ENCODE measurements at places on chromosomes 11 and 22.
A peak's percentile ranks its signal among the peaks of the same experiment; 100 is the strongest.

- peak; percentile 60 for DNase-seq
Measured at GRCh38 chr11:60951904-60952741, at the start of gene SLC15A3. SLC15A3 (minus strand) TSS chr11:60952176; CDS start chr11:60951551, 625 bp downstream.

- no peak for DNase-seq
Measured at GRCh38 chr22:42321908-42322561, 51.6 kb upstream of the TCF20 start.

- no peak for DNase-seq
Measured at GRCh38 chr11:19862091-19862490, 149.5 kb downstream of the NAV2 start.

- no peak for DNase-seq
Measured at GRCh38 chr11:22809893-22810292, 19.7 kb downstream of the SVIP start.

GRCh38 chr11:66172146-66172545 lies 96.3 kb upstream of the RAB1B start:
- peak; percentile 40 for DNase-seq

- no peak for DNase-seq
Measured at GRCh38 chr11:126121296-126121695, 58.6 kb upstream of the CDON start.

- DNase-seq: peak; percentile 15
Measured at GRCh38 chr11:130904380-130904779, 11.9 kb downstream of the SNX19 start.

DNA sequence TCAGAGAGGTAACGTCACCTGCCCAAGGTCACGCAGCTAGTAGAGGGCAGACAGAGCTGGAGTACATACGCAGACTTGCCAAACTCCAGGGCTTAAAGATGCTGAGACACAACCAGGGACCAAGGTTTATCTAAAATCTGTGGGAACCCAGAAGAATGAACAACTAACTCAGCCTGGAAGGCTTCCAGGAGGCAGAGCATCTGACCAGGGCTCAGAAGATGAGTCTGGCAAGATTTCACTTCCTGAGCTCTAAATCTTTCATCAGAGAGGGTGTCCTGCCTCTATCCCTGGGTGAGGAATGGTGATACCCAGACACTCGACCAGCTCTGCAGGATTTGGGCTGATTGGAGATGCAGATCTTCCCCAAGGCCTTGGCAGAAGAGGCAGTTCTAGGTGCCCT lies 9.1 kb downstream of the GAL3ST1 start:
- peak; percentile 8 for DNase-seq

DNA sequence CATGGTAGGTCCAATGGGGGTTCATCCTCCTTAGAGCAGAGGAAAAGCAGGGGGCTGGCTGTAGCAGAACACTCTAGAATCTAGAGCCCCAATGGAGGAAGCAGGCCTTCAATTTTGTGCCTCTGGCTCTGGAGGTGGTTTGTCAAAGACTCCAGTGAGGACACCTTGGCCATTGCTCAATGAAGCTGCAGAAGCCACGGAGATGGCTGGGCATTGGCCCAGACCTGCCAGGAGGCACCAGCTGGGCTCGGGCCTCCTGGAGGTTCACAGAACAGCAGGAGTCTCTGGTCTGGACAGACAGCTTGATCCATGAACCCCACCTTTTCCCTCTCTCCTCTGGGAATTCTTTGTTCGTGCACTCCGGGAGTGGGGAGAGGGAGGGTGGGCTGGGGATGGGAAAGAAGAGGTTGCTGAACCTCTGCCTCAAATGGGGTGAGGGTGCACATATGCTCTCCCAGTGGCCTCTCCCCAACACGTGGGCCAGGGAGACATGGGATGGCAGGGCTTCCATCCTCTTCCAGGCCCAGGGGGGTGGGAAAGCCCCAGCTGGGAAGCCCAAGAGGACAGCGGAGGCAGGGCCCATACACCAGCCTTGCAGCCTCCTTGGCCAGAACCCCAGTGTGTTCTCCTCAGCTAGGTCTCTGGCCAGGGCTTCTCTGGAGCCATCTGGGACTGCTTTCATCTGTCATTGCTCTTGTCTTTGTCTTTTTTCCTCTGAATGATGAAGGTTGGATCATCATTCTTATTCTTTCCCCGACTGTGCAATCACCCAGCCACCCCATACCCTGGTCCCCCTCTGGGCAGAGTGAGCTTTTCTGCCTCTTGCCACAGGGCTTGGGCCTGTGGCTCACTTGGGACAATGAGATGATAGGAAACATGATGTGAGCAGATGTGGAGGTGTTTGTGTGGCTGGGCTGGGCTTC lies 1019.4 kb downstream of the BRD1 start:
- no peak for DNase-seq

GRCh38 chr11:127656116-127656836 lies 655.7 kb upstream of the KIRREL3 start:
- peak; percentile 25 for DNase-seq

DNA sequence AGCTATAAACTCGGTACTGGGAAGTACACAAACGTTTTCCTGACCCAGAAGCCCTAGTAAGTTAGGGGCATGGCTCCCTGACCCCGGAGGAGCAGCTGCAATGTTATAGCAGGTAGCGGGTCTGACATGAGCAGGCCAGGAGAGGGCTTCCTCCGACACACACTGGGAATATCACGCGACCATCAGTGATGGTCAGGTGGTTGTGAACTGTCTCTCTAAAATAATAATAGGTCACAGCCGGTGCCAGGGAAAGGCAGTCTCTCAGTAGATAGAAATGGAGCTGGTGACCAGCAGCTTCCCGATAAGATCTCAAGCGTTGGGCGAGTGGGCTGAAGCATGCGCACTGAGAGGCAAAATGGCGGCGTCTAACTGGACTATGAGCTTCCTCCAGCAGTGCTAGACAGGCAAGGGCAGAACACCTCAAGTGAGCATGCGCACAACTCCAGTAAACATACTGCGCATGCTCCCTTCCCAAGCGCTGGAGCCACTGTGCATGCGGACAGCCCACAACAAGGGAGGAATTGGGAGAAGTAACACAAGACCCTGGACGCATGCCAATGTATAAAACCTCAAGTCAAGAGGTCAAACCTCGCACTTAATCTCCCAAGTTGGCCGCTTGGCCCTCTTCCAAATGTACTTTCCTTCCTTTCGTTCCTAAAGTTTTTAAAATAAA lies 22.3 kb upstream of the TESMIN start:
- DNase-seq: peak; percentile 26

DNA sequence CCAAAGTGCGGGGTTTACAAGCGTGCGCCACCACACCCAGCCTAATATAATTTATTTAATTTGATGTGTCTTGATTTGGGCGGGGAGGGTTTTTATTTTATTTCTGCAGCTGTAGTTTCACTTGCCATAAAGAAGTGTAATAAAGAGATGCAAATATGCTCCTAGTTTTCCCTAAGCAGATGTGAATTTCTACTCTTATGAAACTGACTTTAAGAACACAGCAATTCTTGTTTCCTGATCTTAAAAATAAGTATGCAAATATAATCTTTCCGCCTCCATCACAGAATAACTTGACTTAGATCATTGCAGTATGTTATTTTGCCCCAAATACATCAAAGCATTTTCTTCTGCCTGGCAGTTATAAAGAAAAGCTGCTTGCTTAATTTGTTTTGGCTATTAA lies 4.4 kb downstream of the SPCS2 start:
- no peak for DNase-seq

DNA sequence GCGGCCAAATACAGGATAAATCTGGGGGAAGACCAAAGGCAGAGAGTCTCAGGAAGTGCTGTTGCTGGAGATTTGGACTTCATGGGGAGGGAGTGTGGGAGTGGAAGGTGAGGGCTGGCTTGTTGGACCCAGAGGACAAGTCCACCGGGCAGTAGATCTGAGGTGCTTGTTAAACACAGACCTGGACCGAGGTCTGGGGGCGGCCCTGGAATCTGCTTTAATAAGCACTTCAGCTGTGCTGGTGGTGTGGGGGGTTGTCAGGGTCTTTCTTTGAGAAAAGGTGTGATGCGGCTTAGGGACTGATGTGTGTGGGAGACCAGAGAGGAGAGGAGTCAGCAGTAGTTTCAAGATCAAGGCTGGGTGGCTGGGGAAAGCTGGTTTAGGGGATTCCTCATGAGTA lies 4.4 kb downstream of the TRMU start:
- no peak for DNase-seq

GRCh38 chr22:38110008-38110862 lies at the start of gene BAIAP2L2:
BAIAP2L2 (minus strand) TSS chr22:38110684; CDS start chr22:38110525, 159 bp downstream.
- no peak for DNase-seq

- peak; percentile 74 for DNase-seq
Measured at GRCh38 chr11:32081129-32081641, 9.7 kb upstream of the RCN1 start.

DNA sequence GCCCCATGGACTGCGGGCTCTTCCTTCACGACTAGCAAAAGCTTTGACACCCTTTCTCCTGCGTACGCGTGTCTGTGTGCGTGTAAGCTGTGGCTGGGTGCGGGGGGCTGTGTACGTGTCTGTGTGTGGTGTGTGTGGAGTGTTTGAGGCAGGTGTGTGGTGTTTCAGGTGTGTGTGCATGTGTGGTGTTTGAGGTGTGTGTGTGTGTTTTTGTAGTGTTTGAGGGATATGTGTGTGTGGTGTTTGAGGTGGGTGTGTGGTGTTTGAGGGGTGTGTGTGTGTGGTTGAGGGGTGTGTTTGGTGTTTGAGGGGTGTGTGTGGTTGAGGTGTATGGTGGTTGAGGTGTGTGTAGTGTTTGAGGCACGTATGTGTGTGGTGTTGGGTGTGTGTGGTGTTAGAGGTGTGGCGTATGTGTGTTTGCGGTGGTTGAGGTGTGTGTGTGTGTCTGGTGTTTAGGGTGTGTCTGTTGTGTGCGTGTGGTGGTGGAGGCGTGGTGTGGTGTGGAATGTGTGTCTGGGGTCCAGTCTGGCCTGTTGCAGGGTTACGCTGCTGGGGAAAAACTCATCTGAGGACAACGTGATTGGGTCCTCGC lies 687 bp upstream of the ARSA start:
- no peak for DNase-seq

DNA sequence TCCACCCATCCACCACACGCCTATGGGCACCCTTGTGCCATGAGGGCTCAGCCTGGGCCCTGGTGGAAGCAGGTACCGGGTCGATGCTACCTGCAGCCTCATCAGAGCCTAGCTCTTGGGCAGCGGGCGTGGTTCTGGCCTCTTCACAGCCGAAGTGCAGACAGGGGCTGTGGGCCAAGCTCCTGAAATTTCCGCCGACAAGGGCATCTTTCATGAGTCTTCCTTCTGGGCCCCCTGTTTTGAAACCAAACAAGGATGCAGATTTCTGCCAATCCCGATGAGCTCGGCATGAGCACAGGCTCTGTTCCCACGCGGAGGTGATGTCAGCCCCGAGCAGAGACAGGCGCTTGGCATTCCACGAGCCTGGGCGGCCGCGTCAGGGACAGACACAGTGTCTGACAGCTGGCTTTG lies 22.6 kb upstream of the MGAT3 start:
- no peak for DNase-seq

- no peak for DNase-seq
Measured at GRCh38 chr11:1779806-1780699, 16.3 kb upstream of the CTSD start.

GRCh38 chr11:100929377-100929776 lies 200.2 kb downstream of the PGR start:
- DNase-seq: peak; percentile 68

DNA sequence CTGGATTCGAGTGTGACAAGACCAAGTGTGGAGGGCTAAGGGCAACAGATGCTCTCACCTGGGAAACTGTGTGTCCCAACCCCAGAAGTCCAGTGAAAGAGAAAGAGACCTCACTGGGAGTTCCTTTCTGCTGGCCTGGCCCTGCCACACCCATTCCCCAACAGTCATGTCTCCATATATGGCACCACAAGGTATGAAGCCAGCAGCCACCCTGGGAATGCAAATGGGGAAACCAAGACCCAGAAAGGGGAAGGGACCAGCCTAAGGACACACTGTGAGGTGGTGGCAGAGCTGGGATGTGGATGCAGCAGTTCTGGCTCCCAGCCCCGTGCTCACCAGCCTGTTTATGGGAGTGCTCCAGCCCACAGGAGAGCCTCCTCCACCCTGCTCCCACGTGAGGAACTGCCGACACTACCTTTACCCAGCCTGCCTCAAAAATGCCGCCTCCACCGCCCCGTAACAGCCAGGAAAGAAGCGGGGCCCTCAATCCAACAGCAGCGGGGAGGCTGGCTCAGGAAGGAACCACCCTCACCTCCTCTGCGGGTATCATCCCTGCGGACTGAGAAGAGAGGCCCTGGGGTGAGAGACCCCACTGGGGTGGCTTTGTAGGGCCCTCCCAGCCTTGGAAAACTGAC lies 12.6 kb downstream of the LMO1 start:
- no peak for DNase-seq

GRCh38 chr11:83151274-83151977 lies 5.5 kb upstream of the PCF11 start:
- no peak for DNase-seq

DNA sequence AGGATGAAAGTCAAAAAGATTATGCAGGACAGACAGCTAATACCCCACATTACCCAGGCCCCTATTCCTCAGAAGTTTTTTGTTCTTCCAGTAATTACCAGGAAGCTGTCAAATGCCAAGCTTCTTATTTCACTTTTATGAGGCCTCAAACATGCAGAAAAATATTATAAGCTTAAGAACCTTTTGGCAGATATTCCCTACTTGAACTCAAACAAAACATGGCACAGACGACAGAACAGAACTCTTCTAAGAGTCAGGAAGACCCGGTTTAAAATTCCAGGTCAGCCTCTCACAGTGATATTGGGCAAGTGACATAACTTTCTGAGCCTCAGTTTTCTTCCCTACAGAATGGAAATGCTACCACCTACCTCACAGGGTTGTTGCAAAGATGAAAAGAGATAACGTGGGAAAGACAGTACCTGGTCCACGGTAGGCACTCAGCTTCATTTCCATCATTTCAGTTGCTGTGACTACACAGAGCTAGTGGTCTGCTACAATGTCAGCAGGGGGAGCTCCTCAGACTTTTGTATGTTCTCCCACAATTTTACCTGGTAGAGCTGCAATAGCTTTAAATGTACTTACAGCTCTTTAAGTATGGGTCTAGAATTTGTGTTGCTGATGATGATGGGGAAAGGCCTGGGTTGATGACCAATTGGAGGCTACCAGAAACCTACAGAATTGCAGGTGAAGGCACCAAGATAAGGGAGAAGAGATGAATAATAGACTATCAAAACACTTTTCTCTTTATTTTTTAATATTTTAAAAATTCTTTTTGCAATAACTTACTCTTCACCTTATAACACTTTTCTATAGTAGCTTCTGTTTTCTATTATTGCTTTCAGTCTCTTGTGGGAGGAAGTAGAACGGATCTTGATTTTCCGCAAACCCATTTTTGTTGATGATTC lies 98.3 kb upstream of the CHRM4 start:
- peak; percentile 46 for DNase-seq

DNA sequence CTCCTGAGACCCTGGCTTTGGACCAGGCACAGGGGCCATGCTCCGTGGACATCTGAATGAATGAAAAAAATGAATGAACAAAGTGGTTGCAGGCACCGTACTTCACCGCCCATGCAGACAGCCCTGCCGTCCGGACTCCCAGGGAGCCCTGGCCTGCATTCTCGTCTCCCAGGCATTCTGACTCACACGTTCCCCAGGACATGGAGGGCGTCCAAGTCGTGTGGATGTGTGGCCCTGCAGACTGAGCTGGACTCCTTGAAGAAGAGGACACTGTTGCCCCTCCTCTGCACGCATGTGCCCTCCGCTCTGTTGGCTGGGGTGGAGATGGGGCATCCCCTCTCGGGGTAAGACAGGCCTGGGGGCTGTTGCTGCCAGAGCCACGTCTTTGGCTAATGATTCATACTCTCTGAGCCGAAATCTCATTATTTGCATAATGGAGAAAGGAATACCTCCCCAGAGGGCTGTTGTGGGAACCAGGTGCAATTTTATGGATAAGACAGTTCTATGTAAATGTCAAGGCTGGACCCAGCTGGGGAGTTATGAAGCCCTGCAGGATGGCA lies 49.7 kb downstream of the RTL6 start:
- peak; percentile 99 for DNase-seq

Measured in RPMI7951 (cell line).